ENCODE measurements at places on chromosomes 5 and 9.
A peak's percentile ranks its signal among the peaks of the same experiment; 100 is the strongest.

DNA sequence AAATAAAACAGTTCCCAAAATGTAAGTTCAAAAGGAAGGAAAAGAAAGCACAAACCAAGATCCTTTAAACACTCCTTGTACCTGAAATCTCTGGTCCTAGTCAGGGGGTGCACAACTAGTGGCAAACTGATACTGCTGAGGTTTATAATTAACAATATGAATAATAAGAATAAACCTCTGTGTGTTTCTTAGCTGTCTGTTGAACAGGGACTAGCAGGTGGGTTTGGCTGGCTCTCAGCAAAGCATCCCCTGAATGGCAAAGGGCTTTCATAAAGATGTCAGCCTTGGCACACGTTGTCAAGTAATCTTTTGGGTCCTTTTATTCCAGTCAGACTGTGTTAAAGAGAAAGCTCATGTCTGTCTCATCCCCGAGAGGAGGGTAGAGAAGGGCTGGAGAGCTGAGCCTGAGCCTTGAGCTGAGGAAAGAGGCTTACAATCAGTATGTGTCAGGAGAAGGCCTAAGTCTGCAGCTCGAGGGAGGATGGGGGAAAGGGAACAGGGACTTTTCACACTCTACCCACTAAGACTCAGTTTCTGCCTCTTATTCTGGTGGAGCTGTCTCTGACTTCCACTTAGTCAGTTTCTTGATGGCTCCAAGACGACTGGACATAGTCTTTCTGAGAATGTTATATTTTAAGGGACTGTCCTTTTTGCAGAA is 123.0 kb downstream of the GALNT10 start:
- DNase-seq, result no peak

- no peak for DNase-seq
Observed at GRCh38 chr5:43303242-43303641, 10.0 kb downstream of the HMGCS1 start.

DNA sequence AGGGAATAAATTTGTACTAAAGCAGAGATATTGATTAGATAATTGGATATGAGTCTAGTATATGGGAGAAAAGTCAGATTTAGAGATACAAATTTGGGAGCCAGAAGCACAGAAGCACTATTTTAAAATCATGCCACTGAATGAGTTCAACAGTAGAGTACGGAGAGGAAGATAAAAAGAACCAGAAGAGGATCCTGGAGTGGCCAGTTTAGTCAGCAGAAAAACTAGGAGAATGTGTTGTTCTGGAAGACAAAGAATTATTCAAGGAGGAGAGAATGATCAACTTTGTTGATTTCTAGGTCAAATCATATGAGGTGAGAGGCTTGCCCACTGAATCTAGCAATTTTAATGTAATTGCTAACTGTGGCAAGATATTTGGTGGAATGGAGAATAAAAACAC is 67.0 kb downstream of the NIPBL start:
- DNase-seq, result no peak

DNA sequence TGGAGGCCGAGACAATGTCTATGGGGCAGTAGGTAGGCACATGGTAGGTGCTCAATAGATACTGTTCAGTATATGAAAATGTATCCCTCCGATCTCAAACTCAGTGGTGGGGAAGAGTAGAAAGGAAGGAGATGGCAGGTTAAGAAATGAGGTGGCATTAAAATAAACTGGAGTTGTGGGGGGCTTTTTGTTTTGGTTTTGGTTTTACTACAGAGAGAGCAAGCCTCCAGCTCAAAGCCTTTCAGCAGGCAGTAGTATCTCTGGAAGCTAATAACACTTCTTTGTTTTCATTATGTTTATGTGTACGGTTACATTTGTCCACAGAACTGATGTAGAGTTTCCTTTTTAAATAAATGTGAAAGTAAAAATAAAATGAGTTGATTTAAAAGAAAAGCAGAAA is 8.6 kb downstream of the MFAP3 start:
- no peak for DNase-seq

- peak; percentile 63 for DNase-seq
Observed at GRCh38 chr9:87494970-87495471, 2.6 kb upstream of the DAPK1 start.

- no peak for DNase-seq
Observed at GRCh38 chr9:4024281-4024777, 275.5 kb downstream of the GLIS3 start.

GRCh38 chr9:37449862-37450632 is 15.2 kb downstream of the ZBTB5 start:
- no peak for DNase-seq

- no peak for DNase-seq
Observed at GRCh38 chr5:31285025-31285424, 91.5 kb downstream of the CDH6 start.

DNA sequence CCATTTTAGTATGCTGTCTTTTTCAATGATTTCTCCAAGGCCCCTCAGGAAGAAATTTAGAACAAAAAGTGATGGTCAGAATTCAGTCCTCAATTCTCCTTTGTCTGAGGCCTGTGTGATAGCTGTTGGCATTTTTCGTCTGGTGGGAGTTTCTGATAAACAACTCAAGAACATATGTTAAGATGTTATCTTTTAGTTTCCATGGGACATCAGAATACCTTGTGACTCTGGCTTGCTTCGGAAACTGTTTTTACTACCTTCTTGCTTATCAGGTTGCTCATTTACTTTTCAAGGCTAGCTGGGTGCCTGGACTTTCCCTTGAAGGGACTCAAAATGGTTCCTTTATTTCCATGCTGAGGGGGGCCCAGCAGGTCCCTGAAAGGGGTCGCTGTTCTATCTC is 97.2 kb downstream of the INVS start:
- DNase-seq, result no peak

DNA sequence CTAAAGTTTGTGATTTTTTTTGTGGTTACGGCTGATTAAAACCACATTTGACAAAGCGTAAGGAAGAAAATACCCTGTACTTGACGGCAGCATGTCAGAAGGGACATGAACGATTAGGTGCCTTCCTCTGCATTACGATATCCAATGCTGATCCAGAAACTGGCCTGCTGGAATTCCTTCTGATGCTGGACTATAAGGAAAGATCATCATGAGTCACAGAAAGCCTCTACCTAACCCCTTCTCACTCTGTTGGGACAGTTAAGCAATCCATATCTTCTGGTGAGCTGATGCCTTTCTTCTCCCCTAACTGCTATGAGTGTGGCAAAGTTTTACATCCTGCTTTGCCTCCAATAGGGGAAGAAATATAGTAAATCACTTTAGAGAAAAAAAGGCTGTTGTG is 78.4 kb upstream of the PAPPA start:
- DNase-seq, result no peak

DNA sequence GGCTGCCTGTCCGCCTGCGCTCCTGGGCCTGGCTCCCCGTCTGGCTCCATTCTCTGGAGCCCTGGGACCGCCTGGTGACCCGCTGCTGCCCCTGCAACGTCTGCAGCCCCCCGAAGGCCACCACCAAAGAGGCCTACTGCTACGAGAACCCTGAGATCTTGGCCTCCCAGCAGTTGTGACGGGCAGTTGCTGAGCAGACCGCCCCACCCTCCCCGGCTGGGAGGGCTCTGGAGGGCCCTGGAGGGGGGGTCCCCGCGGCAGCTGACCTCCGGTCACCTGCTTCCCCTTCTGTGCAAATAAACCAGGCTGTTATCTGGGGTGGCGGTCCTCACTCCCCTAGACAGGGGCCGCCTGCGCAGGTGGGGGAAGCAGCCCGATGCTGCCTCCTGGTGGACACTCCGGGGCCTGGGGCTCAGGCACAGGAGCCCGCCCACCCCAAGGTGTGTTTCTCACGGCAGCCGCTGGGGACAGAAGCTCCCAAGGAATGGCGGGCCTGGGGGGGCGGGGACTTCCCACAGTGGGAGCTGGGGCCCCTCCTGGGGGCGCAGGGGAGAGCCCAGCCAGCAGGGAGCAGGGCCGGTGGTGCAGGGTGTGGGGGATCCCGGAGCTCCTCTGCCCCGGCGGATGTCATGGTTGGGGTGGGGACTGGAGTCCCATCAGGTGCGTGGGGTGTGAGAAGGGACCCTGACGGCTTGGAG is 4.7 kb upstream of the TUBB4B start:
- peak; percentile 95 for DNase-seq

- DNase-seq, result no peak
Observed at GRCh38 chr5:122581629-122582028, 193.3 kb upstream of the SNX2 start.

DNA sequence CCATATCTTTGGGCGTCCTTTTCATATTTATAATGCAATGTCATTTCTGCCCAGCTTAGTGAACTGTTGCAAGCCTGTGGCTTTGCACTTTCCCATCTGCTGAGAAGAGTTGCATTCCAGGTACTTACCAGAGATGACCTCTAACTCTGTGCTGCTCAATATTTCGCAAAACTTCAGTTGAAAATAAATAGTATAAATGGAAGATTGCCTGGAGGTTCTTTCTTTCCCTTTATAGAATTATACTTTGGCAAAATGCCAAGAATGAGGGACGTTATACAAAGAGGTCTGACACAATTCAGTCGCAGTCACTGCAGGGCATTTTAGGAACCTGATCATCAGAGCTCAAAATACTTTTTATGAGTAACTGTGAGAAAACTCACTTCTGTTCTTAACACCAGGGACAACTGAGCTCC is 18.9 kb upstream of the VLDLR start:
- peak; percentile 5 for DNase-seq

GRCh38 chr5:128212191-128212806 is 128.7 kb downstream of the SLC12A2 start:
- DNase-seq, result no peak

DNA sequence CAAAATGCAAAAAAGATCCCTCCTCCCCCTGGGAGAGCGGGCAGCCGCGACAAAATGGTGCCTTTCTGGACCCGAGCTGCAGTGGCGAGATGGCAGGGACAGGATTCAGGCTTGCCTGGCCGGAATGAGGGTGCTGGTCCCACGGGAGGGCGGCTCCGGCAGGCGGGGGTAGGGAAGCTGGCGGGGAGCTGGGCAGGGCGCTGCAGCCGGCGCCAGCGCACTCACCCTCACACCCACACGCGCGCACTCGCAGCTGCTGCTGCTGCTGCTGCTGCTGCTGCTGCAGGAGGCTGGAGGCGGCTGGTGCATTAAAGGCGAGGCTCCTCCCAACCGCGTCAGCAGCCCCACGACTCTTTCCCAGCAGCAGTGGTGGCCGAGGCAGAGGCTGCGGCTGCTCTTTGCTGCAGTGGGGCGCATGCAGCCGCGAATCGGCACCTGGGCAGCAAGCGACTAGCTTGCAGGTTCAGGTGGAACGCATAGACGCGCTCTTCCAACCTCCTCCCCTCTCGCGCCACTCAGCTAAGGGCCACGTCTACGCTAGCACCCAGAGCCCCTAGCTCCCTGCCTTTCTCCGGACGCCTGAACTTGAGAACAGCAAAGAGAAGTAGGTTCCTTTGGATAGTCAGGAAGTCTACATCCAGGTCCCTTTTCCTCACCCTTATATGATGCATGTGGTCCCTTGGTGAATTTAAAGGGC is at the start of gene PPP2R2B:
Gene PPP2R2B, minus strand, starts transcription at position 282 of the 697 bp plus-strand sequence.
- DNase-seq, result no peak

GRCh38 chr9:11992866-11993265 is 700.3 kb upstream of the TYRP1 start:
- DNase-seq, result no peak

DNA sequence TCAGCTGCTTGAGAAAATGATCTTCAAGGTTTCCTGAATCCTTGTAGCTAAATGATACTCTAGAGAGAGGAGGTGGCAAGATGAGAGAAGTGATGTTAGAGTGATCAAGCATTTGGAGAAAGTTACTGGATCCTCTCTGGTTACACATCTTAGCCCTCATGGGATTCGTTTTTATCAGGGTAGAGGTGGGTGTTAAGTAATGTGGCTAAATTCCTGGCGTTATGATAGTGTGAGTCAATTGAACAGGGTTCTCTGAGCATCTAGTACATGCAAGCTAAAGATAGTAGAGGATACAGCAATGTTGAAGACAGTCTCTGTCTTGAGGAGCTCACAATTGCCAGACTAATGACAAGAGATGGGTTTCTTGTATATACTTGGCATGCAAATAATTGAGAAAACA is 123.7 kb downstream of the PSD2 start:
- no peak for DNase-seq

DNA sequence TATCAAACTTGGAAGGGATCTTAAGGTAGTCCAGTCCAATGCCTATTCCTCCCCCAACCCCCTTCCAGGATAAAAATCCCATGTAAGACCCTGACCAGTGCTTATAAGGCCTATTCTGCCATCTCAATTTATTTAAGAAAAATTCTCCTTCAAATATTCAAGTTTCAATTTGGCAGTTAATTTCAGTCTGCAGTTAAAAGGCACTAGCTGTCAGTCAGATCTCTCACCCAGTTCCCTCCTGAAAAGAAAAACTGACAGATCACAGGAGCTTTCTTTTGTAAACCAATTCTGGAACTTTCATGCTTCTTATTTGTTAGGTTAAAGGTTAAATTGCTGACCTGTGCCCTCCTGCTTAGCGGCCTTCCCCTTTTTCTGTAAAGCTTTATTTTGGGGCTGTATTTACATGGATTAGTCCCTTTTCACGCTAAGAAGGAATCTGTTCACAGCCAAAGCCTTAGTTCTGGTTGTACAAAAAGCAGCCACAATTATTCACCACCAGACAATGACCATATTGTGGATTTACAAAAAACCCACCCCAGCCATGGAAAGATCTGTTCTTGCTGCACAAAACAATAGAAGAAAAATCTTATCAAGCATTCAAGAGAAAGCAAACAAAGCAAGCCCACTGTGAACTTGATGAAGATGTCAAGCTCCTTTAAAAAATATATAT is 68.7 kb downstream of the DENND1A start:
- no peak for DNase-seq

DNA sequence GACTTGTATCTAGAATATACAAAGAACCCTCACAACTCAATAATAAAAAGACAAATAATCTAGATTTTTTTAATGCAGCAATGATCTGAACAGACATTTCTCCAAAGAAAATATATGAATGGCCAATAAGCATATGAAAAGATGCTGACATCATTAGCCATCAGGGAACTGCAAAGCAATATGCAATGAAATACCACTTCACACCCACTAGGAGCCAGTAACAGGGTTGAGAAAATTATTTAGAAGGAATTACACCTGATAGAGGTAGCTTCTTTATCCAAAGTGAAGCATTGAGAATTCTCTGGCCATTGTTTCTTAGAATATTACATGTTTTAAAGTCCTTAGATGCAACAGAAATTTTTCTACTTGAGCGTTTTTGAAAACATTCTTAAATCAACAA is 316.9 kb downstream of the KCNN2 start:
- no peak for DNase-seq

- DNase-seq, result peak; percentile 43
Observed at GRCh38 chr5:52725065-52725746, 62.5 kb upstream of the ITGA1 start.

DNA sequence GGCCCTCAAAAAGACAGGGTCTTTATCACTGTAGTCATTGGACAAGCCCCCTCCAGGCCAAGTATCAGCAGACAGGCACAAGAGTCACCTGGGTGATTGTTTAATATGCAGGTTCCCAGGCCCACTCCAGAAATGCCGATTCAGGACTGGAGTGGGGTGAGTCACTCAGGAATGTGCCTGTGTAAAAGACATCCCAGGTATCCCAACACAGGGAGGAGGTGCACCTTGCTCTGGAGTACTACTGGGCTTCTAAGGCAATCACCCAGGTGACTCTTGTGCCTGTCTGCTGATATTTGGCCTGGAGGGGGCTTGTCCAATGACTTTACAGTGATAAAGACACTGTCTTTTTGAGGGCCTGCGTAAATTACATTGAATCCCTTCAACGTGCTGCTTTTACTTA is 40.6 kb downstream of the ACTL7B start:
- DNase-seq, result no peak

- no peak for DNase-seq
Observed at GRCh38 chr5:64690417-64691151, at the start of gene SHISAL2B. Gene SHISAL2B, plus strand, starts transcription at chr5:64690503. Its CDS starts 121 bp downstream, at chr5:64690624.
